ENCODE measurements at places on chromosomes 12 and 14. TPM values are rescaled to one million over a fixed set of nuclear protein-coding genes. Genes with fewer than 3 reads are reported as not detected.

- H3K27me3 ChIP-seq = no peaks in the 10 kb centered on the region
- peaks cover 52% of the 10 kb centered on the region for H3K4me1 ChIP-seq
- no peak for DNase-seq
Observed at GRCh38 chr12:123231931-123232330, 1.0 kb downstream of the MPHOSPH9 start.

- no peaks in the 10 kb centered on the region for H3K36me3 ChIP-seq
- no peaks in the 10 kb centered on the region for H3K27me3 ChIP-seq
- H3K4me1 ChIP-seq = no peaks in the 10 kb centered on the region
- no peak overlapping the region for H3K4me3 ChIP-seq
- DNase-seq = no peak
Observed at GRCh38 chr12:125487336-125487735, 422.1 kb downstream of the AACS start.

GRCh38 chr12:52312086-52312485 is 9.1 kb downstream of the KRT83 start:
- no peak overlapping the region for H3K27ac ChIP-seq
- H3K4me1 ChIP-seq = peaks cover 25% of the 10 kb centered on the region
- H3K36me3 ChIP-seq = peaks cover 7% of the 10 kb centered on the region
- no peak overlapping the region for H3K4me3 ChIP-seq
- H3K27me3 ChIP-seq = peaks cover 71% of the 10 kb centered on the region

DNA sequence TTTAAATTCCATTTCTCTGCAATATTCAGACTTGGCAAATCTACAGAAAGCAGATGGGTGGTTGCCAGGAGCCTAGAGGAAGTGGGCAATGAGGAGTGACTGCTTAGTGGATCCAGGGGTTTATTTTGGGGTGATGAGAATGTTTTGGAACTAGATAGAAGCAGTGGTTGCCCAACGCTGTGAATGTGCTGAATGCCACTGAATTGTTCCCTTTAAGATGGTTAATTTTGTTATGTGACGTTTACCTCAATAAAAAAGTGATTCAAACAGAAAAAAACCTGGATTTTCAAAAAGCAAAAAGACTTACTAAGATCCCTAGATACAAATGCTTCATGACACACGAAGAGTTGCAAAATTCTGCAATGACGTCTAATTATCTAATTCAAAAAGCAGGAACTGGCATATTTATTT is 34.2 kb downstream of the DAO start:
- DNase-seq = no peak
- no peak overlapping the region for H3K27ac ChIP-seq
- peaks cover 3% of the 10 kb centered on the region for H3K4me1 ChIP-seq
- peaks cover 4% of the 10 kb centered on the region for H3K27me3 ChIP-seq
- no peaks in the 10 kb centered on the region for H3K36me3 ChIP-seq

The SLC8B1 gene
- 58.6 TPM for total RNA-seq

The AJUBA gene
- 1.3 TPM for total RNA-seq

The HHIPL1 gene
- 0.12 TPM for total RNA-seq
